T47D (cell line): ENCODE measurements at places on chromosomes 7 and 10.

GRCh38 chr10:131277969-131278368 is 33.6 kb downstream of the TCERG1L start:
- DNase-seq = no peak

GRCh38 chr7:87933605-87933952 is 472 bp upstream of the ADAM22 start:
- no peak for DNase-seq

GRCh38 chr10:76738991-76739390 is 898.6 kb downstream of the KCNMA1 start:
- no peak for DNase-seq

DNA sequence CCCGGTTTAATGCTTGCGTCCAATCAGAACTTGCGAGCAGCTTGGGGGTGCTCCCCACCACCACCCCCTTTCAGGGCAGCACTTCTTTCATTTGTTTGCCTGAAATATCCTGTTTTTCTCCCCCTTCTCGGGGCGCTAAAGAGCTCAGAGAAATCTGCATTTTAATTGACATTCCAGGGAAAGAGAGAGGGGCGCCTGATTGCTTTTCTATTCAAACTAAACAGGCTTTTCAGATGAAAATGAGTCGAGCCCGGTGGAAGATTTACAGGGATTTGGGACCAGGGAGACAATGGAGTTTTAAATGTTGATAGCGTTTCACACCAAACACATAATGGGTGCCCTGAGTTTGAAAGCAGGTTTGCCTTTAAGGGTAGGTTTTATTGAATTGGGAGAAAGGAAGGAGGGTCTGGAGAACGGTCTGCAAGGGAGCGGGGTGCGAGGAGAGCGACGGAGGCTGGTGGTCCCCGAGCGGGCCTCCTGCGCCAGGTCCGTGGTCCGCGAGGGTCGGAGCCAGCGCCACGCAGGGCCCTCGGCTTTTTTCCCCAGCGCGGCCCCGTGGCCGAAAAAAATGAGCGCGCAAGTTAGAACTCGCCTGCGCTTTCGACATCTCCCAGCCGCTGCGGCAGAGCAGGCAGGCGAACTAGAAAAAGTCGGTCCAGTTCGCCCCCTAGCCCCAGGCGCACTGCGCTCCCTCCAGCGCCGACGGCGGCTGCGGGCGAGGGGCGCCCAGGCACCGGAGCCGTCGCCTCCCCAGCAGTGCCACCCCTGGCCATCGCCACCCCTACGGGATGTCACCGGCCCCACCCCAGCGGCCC is 1.3 kb downstream of the FGFR2 start:
- DNase-seq = peak; percentile 26

DNA sequence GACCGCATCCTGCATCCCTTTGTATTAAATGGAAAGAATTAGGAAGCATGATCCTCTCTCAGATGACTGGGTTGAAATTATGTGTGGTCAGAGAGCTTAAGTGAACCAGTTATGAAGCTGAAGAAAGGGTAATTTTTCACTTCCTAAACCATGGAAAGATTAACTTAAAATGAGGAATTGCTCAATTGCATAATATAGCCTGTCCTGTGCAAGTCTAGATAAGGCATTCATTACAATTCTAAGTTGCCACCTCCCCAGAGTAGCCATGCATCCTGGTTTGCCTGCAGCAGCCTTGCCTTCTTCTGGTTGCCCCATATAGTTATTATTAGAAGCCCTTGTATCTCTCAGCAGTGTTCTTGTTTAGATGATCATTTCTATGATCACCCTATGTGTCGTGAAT is 45.3 kb downstream of the STARD3NL start:
- no peak for DNase-seq

GRCh38 chr10:3064423-3064822 is 2.9 kb upstream of the PFKP start:
- peak; percentile 29 for DNase-seq

- no peak for DNase-seq
These were observed 49.2 kb downstream of the GALNT11 start for GRCh38 chr7:152074673-152075072.
